ENCODE measurements at places on chromosomes 1 and 21.

GRCh38 chr1:150366416-150367296 lies 2.7 kb downstream of the RPRD2 start:
- no peak for DNase-seq

DNA sequence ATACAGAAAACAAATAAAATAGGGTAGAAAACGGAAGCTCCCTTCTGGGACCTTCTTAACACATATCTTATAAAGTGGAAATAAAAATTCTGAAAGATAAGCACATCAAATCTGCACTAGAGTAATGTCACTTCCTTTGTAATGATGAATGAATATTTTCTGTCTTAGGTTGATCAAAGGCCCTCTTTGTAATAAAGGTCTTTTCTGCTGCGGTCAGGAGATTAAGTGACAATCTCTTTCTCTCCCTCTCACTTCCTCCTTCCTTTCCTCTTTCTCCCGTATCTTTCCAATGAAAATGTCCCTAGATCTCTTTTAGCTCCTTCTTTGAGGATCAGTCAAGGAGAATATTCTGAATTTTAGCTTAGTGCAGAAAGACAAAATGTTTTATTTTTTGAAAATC lies 33.8 kb downstream of the TMCO1 start:
- DNase-seq, result no peak

DNA sequence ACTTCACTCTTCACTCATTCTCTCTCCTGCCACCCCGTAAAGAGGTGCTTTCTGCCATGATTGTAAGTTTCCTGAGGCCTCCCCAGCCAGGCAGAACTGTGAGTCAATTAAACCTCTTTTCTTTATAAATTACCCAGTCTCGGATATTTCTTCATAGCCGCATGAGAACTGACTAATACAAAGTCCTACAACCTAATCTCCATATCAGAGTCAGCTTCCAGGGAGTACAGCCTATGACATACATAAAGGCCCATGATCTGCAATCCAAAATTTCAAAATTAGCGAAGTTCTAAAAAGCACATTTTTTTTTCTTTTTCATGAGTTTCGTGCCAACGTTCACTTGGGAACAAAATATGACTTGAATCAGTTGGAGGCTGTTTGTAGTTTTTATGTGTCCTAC lies 256.9 kb upstream of the DUSP10 start:
- no peak for DNase-seq

GRCh38 chr1:40751802-40752201 lies 31.8 kb upstream of the KCNQ4 start:
- DNase-seq, result no peak

GRCh38 chr21:28083350-28083749 lies 909.3 kb downstream of the LTN1 start:
- DNase-seq, result no peak

- DNase-seq, result peak; percentile 62
Observed at GRCh38 chr1:25695090-25695770, 78.6 kb downstream of the MAN1C1 start.

DNA sequence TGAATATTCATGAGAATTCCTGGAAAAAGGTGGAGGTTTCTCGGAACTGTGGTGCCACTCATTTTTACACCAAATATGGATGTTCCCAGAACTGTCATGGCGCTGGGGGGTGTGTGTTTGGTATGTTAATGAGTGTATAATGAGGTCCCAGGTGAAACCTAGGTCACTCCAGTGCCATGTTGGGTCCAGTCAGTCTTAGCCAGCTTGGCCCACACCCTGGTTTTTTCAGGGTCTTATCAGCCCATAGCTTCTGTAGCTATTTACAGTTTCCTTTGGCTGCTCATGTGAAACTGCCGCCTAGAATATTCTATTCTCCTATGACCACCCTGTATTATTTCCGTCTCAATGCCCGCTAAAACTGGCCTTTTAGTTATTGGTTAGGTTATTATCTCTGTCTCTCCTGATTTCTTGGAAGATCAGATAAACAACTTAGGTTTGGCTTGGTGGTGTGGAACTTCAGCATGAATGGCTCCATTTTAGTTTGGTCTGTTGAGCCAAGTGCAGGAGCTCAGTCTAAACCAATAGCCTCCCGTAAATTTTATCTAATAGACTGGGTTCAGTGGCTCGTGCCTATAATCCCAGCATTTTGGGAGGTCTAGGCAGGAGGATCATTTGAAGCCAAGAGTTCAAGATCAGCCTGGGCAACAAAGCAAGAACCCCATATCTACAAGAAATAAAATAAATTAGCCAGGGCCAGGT lies 42.1 kb upstream of the EDARADD start:
- DNase-seq, result no peak

- DNase-seq, result no peak
Observed at GRCh38 chr1:156912861-156913808, 7.3 kb upstream of the LRRC71 start.

DNA sequence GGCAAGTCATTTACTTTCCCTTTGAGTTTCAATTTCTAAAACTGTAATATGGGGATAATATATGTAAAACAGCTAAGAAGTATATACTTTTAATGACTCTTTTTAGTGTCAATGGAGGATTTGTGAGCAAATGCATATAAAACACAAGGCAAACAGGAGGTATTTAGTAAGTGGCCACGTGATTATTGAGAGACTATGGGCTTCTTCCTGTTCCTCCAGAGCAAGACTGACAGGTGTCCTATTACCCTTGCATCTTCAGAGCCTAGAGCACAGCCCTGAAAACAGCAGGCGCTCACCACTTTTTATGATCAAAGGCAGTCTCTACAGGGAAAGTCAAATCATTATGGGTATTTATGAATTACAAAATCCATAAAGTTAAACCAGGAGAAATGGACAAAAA lies 941 bp upstream of the ROR1 start:
- DNase-seq, result no peak

DNA sequence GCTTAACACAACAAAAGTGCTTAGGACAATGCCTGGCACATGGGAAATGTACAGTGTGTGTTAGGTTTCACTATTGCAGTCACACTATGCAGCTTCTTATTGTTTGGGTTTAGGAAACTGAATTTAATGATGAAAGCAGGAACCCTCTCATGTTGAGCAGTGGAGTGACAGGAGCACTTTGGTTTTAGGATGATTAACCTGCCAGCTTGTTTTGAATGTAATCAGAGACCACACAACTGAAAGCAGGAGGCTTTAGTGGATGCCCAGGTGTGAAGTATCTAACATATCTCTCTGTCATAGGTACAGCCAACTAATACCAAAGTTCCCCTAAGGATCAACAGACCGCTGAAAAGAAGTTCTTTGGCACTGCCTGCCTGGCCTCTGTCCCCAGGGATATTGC lies 406.9 kb upstream of the USP24 start:
- no peak for DNase-seq

- no peak for DNase-seq
Observed at GRCh38 chr21:27803571-27803970, 836.7 kb upstream of the ADAMTS5 start.

DNA sequence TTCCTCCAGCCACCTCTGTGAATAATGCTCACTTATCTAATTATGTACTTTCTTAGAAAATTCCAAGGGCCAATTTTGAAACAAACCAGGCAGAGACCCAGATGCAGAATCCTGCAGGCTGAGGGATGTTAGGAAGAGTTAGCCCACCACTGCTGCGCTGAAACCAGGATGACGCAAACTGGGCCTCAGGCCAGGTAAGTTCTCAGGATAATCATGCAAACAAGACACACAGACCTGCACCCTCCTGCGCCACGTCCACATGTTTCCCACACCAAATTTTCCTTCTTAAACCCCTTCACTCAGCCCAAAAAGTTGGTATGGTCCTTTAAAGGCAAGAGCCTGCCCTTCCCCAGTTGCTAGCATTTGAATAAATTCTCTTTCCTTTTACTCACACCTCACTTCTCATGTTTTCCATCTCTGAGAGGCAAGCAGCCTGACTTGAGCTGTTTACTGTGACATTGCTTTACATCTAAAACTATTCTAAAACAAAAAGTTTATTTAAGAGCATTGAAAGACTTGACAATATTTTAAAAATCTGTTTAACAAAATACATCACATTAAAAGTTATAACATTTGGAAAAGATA lies 887.1 kb downstream of the LRRIQ3 start:
- DNase-seq, result no peak

DNA sequence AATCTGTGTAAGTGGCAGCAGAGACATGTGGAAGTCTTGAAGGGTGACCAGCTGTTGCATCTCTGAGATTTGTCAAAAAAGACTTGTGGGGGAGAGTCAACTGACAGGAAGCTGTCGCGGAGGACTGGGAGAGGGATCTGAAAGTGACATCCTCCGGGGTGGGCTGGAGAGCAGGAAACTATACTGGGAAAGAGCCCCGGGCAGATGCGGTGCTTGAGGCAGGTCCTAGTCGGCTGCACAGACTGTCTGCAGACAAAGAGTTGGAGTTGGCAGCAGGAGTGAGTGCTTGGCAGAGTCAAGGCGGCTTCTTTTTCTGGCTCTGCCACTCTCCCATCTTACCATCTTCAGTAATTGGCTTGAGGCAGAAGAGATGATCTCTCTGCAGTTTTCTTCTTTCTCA lies 294.0 kb upstream of the C1orf87 start:
- peak; percentile 8 for DNase-seq

DNA sequence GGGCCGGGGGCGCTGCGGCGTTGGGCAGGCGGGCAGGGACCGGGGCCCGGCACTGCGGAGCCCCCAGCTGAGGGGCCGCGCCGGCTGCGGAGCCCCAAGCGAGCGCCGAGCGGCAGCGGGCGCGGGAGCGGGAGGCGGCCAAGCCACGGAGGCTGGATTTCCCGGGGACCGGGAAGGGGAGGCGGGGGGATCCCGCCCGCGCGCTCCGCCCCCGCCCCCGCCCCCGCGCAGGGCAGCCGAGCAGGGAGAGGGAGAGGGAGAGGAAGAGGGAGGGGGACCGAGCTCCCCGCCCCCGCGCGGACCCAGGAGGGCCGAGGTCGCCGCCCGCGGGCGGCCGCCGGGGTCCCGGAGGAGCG lies at the start of gene DLGAP3:
Gene DLGAP3 (minus strand): TSS at position 154 of the 356 bp plus-strand sequence. CDS start 24,267 bp downstream, outside the sequence.
- peak; percentile 83 for DNase-seq

Data from neural progenitor cell (in vitro differentiated cells).